ENCODE measurements at places on chromosomes 12 and 14.

- DNase-seq = peak; percentile 97
These were observed 776 bp downstream of the RDH5 start for GRCh38 chr12:55720894-55721444.

DNA sequence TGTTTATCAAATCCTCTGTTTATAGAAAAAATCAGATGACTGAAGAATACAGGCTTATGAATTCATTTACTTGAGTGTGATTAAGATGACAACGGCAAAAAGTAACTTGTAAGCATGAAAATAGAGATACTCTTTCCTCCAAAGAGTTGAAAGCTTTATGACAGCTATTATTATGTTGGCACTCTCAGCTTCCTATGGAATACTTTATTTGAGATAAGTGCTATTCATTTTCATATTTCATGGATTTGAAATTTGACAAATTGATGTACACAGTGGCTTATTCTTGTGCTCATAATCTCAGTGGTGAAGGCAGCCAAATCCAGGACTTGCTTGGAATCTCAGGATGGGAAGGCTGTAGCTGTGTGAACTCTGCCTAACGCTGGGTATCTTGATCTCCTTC lies 991.6 kb downstream of the GALC start:
- no peak for DNase-seq

DNA sequence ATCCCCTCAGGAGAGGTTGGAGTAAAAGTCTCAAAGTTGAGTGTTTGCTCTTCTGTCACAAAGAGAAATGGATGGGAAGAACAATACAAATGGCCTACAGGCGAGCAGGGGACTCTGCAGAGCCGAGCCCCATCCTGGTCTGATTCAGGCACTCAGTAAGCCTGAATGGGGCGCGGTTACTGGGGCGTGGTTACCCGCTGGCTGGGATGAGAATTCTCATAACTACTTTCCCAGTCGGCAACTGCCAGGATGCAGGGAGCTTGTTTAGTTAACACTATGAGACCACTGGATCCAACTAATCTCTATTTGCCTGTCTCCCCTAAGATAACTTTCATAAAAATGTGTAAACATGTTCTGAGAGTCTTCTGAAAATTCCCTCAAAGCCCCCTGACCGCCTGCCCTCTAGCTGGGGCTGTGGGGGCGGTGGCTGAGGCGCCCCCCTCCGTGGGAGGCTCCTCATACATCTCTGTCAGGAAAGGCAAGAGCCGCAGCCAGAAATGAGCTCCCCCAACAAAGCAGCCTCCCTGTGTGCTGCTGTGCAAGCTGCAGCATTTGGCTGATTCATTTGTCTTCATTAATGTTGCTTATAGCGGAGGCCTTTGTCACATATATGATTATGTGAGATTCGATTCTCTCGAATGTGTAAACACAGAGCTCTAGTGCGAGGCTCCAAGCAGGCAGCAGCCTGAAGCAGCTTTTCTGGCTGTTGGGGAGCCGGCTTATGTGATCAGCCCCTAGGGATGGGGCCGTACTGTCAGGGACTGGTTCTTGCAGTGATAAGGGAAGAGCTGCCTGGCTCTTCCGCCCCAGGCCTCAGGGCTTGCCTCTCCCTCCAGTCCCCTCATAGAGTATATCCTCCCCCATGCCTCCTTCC lies 126.1 kb upstream of the ARHGAP5 start:
- peak; percentile 53 for DNase-seq

- DNase-seq = no peak
These were observed 63.4 kb upstream of the CCND2 start for GRCh38 chr12:4210183-4210582.

DNA sequence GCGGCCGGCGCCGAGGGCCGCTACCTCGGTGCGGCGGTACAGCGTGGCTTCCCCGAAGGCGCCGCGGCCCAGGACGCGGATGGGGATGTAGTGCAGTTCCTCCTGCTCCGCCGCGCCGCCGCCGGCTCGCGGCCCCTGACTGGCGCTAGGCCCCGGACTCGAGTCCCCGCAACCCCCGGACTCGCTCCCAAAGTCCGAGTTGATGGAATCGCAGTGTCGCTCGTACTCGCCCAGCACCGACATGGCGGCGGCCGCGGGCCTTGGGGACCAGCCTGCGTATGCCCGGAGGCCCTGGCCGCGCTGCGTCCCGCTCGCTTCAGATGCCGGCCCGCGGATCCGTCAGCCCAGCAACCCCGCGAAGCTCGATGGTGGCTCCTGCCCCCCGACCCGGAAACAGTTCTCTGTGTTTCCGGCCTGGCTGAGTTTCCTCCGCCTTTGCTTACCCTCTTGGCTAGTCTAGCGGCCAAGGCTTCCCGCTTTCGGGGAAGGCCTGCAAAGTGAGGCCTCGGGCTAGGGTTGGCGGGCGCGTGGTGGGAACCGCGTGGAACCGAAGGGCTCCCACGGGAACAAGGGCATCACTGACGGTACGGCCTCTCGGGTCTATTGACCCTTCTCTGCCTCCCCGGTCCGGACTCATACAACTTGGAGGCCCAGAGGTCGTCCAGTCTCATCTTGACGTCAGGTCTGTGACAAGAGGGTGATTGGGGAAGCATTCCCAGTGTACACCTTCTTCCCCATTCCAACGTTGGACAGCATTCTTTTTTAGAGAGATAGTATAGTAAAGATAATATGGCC lies at the start of gene NEK9:
Gene NEK9, minus strand, starts transcription at position 370 of the 795 bp plus-strand sequence. Its CDS starts 127 bp downstream, at position 243.
- peak; percentile 87 for DNase-seq

- no peak for DNase-seq
These were observed 267.4 kb upstream of the PELI2 start for GRCh38 chr14:55850825-55851241.

DNA sequence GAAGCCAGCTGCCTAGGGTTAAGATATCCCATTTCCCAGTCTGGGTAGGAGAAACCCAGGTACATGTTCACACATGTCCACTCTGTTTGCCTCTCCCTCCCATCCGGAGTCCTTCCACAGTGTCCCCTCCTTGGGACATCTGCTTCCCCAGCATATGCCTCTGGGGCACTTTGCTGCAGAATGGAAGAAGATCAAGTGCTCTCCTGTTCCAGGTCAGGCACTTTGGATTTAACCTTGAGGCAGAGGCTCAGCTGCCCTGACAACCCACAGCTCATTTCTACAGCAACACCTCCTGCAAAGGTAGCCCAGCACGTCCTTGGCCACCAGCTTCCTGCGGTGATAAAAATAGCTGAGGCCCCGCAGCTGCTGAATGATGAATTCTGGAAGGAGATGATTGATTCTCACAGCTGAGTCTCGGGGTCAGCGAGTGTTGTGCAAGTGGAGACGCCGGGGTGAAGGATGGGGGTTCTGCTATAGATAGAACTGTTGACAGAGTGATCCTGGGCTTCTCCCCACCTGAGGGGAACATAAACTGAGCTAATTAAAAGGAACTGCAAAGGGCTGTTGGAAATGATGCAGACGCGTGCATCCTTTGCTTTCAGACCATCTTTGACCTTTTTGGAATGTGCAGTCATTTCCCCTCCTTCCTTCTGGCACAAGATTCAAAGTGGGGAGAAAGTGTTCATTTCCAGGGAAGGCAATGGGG lies 145.0 kb downstream of the SLC38A6 start:
- DNase-seq = no peak

DNA sequence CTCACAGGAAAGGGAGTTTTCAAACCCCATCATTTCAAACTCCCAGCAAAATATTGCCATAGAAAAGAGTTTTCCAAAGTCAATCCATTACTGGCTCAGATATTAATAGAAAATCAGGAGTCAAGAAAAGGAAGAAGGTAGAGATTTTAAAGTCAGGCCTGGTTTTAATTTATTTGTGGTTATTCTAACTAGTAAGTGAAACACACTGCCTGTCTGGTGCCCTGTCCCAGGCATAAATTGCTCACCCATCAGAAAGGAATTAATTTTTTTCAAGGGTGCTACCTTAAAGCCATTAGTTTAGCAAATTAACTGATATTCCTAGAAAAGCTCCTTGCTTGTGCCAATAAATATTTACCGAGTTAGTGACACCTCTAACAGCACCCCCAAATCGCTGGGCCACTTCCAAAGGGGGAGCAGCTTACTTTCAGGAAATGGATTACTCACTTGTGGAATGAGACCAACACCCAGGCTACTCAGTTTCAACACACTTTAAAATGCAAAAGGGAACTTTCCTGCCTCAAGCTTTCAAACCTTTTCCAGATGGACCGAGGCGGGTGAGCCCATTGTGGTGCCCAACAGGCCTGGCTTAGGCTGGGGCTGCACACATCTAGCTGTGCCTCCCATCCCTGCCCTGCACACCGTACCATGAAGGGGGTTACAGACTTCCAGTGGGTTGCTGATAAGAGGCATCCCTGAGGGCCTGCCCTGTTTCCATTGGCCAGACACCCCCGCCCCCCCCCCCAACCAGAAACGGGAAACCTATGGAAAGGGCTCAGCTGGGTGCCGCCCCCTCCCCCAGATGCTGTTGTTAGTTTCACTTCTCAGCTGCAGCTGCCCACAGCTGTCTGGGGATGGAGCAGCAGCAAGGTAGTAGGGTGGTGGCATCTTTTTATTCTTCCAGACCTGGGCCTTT lies 117.2 kb downstream of the SAMD4A start:
- peak; percentile 45 for DNase-seq

DNA sequence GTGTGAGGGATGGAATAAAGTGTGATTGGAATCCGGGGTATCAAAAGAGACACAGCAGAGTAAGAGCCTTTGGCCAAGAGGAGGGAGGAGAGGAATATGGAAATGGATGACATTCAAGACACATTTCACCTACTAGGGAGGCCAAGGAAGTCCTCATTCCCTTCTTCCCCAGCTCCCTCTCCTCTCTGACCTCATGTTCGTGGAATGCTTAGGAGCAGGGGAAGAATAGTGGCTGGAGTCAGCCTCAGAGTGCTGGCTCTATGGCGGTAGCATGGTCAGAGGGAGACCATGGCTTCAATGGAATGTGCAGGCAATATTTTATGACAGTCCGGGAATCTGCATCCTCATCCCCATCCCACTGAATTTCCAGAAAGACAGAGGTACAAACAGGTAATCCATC lies 196.6 kb downstream of the EGLN3 start:
- peak; percentile 71 for DNase-seq

DNA sequence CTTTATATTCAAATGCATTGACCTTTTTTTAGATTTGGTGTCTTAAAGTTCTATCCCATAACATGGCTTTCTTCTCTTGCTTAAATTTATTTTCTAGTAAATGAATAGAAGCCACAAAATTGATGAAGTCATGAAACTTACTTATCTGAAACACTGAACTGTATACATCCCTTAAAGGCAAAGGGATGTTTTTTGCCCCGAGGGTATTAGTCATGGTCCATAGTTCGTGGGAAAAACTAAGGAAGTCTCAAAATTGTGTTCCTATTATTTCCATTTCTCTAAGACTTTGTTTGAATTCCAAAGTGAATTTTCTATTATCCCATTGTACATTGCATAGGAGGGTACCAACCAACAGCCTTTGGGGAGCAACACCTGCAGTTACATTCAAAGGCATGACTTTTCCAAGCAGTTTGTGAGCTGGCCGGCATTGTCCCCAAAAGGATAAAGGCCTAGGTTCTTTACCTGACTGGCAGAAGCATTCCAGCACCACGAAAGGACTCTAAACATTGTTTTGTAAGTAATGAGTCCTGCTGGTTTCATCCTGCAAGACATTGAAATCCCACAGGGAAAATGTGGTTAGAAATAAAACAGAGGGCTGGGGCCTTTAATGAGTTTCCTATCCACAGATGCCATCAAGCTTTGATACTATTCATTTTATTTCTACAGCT lies 473.5 kb downstream of the PRKD1 start:
- no peak for DNase-seq

GRCh38 chr12:53289891-53290290 lies 5.5 kb upstream of the PFDN5 start:
- DNase-seq = peak; percentile 88

DNA sequence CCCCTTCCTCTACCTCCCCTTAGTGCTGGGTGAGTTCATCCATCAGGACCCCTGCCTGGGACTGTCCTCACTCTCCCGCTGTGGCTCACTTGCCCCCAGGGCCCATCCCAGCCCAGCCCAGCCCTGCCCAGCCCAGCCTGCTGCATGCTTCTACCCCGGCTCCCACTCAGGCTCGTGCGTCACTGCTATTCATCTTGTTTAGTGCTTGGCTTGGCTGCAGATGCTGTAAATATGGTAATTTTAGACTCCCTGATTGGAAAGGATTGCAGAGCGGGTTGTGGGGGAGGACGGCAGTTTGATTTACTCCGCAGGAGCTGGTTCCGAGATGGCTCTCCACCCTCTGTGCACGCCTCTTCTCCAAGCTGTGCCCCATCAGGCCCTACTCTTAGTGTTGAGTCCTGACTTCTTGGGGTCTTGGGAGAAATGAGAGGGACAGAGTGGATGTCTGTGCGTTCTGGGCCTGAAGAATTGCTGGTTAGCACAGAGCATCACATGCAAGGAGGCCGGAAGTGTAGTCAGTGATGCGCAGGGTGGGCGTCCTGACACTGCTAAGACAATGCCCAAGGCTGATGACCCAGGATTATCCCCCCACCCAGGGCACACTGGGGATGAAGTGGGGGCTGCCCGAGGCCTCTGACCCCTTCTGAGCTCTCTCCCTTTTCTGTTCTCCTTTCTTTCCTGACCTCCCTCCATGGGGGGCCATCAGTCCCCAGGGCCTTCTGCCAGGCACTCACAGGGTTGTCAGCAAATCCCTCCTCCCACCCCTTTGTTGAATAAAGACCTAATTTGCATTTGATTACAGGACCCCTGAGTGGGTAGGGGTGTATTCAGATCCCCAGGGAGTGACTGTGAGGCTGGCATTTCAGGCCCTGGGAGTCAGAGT lies 244.4 kb downstream of the ZFP36L1 start:
- DNase-seq = peak; percentile 89

Data from kidney tubule cell (primary cell).